Testis (tissue), 5 donors: ENCODE measurements at places on chromosomes 5 and 9. TPM values are rescaled to one million over a fixed set of nuclear protein-coding genes. Genes with fewer than 3 reads are reported as not detected.

The PRLR gene
- total RNA-seq, result 6.3 TPM

GRCh38 chr5:66704790-66705425 lies 108.7 kb downstream of the MAST4 start:
- H3K4me3 ChIP-seq, result no peak overlapping the region
- H3K4me1 ChIP-seq, result no peaks in the 10 kb centered on the region
- DNase-seq, result no peak
- no peak overlapping the region for H3K27ac ChIP-seq
- no peaks in the 10 kb centered on the region for H3K27me3 ChIP-seq
- H3K36me3 ChIP-seq, result no peaks in the 10 kb centered on the region

DNA sequence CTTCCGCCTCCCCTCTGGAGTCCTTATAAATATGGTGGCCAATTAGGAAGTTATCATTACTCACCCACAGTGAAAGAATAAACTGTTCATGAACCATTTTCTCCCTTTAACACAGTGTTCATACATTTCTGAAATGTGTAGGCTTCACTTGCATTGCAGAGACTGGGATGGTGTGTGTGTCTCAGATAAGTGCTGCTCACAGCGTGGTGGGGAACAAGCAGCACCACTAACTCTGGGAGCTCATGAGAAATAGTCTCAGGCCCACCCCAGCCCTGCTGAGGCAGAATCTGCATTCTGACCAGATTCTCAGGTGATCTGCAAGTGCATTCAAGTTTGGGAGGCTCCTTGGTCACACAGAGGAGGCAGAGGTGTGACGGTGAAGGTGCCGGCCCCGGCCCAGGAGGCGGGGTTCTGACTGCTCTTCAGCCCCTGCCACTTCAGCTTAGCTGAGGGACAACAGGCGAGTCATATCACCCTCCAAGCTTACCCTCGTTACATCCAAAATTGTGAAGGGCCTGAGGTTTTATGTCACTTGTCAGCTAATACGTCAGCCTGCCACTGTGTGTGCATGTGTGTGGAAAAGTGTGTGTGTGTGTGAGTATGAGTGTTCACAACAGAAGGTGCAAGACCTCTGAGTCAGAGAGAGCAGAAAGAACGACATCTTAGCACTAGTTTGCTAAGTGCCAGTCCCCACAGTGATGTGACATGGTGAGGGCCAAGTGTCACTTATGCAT lies 34.7 kb downstream of the DAP start:
- no peaks in the 10 kb centered on the region for H3K36me3 ChIP-seq
- no peaks in the 10 kb centered on the region for H3K27me3 ChIP-seq
- no peak for DNase-seq
- H3K4me3 ChIP-seq, result no peak overlapping the region
- H3K4me1 ChIP-seq, result no peaks in the 10 kb centered on the region

GRCh38 chr9:126155756-126156664 lies 170.6 kb upstream of the MVB12B start:
- H3K27ac ChIP-seq, result no peak overlapping the region
- no peak overlapping the region for H3K4me3 ChIP-seq
- H3K27me3 ChIP-seq, result no peaks in the 10 kb centered on the region
- H3K4me1 ChIP-seq, result peaks cover 3% of the 10 kb centered on the region
- peak; percentile 12 for DNase-seq

GRCh38 chr5:35771839-35772238 lies 84.9 kb upstream of the IL7R start:
- H3K4me1 ChIP-seq, result no peaks in the 10 kb centered on the region
- H3K27me3 ChIP-seq, result no peaks in the 10 kb centered on the region
- no peak overlapping the region for H3K27ac ChIP-seq
- H3K36me3 ChIP-seq, result no peaks in the 10 kb centered on the region
- no peak for DNase-seq
- no peak overlapping the region for H3K4me3 ChIP-seq

DNA sequence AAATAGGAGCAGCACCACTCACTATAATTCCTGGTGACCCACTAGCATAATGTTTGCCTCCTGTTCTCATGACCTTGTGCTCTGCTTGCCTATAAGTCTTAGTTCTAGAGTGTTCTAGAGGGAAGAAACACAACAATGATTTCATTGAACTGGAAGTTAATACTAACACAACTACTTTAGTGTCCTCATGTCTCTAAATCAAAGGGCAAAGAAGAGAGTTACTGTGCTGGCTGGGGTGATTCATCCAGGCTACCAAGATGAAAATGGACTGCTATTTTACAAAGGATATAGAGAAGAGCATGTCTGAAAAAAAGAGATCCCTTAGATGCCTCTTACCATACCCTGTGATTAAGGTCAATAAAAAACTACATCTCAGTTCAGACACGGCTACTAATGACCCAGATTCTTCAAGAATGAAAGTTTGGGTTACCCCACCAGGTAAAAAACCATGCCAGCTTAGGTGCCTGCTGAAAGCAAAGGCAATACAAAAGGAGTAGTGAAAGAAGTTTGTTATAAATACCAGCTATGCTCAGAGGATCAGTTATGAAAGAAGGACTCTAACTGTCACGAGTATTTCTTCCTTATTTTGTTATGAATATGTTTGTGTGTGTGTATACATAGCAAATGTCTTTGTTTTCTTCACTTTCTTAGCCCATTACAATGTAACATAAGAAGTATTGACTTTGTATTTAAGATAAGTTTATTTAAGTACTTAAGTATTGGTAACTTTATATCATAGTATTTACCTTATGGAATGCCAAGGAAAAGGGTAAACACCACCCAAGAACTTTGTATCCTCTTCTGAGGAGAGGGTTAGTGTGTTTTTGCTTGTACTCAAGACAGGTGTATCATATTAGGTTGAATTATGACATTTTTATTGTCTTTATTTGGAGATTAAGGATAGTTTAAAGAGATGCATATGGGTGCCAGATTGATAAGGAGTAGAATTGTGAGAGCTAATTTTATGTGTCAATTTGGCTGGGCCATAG lies 314.1 kb upstream of the PTGER4 start:
- H3K27me3 ChIP-seq, result no peaks in the 10 kb centered on the region
- no peak overlapping the region for H3K27ac ChIP-seq
- no peaks in the 10 kb centered on the region for H3K4me1 ChIP-seq
- H3K4me3 ChIP-seq, result no peak overlapping the region
- no peak for DNase-seq
- H3K36me3 ChIP-seq, result no peaks in the 10 kb centered on the region

DNA sequence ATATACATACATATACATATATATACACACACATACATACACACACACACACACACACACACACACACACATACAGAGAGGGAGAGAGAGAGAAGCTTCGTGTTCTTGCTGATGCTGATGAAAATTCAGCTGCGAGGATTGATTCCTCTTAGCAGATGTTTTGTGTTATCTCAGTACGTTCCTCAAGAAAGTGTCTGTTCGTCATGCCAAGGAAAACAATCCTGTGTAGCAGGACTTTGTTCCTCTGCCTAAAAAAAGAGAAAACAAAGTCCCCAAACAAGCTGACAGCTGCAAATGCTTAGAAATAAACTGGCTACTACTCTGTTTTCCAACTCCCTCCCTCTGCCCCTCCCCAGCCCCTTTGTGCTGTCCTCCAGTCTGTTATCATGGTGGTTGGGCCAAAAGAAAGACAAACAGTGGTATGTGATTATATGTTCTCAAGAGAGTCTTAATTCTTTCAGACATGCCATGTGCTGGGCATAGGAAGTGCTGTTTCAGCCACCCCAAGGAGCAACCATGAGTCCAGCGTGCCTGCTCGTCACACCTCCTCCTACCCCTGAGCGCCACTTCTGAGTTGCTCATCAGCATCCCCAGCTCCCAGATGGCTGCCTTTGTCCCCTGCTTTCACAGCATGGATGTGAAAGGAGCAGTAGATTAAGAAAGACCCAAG lies 71.5 kb upstream of the EQTN start:
- H3K4me1 ChIP-seq, result peaks cover 21% of the 10 kb centered on the region
- no peaks in the 10 kb centered on the region for H3K36me3 ChIP-seq
- H3K27ac ChIP-seq, result peak overlapping the region; percentile 60
- no peak overlapping the region for H3K4me3 ChIP-seq
- DNase-seq, result peak; percentile 48
- H3K27me3 ChIP-seq, result no peaks in the 10 kb centered on the region

GRCh38 chr9:99834474-99834873 lies 12.8 kb downstream of the NR4A3 start:
- no peaks in the 10 kb centered on the region for H3K27me3 ChIP-seq
- no peak overlapping the region for H3K27ac ChIP-seq
- DNase-seq, result no peak
- H3K4me1 ChIP-seq, result no peaks in the 10 kb centered on the region
- no peak overlapping the region for H3K4me3 ChIP-seq

DNA sequence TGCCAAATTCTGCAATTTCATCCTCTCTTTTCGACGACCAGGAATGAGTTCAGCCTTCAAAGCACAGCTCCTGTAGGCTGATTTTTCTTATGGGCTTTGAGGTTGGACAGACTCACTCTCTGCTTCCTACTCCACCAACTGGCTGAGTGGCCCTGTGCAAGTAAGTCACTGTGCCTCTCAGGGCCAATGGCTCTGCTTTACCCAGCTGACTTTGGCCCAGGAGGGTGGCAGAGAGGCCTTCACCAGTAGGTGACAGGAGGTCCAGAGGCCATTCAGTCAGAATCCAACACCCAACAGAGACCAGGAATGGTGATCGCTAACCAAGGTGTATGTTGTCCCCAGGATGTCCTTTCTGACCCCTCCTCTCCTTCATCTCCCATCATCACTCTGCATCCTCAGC lies 49.5 kb upstream of the ALDH1B1 start:
- H3K27me3 ChIP-seq, result no peaks in the 10 kb centered on the region
- H3K4me3 ChIP-seq, result no peak overlapping the region
- no peak for DNase-seq
- H3K36me3 ChIP-seq, result no peaks in the 10 kb centered on the region
- H3K4me1 ChIP-seq, result no peaks in the 10 kb centered on the region

DNA sequence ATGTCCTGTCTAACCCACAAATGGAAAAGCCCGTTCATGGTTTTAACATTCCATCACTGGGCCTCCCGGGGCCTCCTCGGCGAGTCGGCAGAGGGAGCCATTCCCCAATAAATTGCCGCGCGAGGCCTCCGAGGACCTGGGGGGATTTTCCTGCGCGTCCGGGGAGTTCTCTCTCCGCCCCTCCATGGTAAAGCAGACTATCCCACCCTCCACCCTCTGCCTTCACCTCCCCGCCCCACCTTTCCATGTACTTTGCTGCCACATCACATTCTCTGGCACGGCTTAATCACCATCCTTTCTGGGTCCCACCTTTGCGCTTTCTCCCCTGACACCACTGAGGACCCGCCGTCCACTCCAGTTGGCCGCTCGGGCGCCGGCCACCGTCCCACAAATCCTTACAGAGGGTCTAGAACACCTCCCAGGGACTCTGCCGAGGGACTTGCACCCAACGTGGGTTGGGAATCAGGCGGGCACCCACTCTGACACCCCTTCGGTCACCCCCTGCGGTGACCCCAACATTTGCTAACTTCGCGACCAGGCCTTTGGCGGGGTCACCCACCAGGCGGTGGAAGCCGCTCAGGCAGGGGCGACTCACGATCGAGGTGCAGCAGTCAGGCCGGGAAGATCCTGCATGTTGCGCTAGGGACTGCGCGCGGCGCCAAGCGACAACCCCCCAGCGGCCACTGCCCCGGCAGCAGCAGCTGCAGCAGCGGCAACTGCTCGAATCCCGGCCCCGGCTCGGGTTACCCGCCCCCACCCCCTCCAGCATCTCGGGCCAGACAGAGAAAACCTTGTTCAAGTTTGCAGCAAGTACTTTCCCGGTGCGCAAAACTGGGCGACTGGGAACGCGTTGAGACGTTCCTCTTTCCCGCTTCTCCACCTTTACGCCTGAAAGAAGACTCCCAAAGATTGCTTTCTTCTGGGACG lies at the start of gene MEGF10:
MEGF10 (plus strand) TSS at position 778 of the 927 bp plus-strand sequence. CDS start 40,513 bp downstream, outside the sequence.
- H3K27ac ChIP-seq, result no peak within 1 kb of the TSS
- peak within 1 kb of the TSS; percentile 38 for H3K4me3 ChIP-seq
- H3K36me3 ChIP-seq, result no peaks in the 10 kb centered on the region

DNA sequence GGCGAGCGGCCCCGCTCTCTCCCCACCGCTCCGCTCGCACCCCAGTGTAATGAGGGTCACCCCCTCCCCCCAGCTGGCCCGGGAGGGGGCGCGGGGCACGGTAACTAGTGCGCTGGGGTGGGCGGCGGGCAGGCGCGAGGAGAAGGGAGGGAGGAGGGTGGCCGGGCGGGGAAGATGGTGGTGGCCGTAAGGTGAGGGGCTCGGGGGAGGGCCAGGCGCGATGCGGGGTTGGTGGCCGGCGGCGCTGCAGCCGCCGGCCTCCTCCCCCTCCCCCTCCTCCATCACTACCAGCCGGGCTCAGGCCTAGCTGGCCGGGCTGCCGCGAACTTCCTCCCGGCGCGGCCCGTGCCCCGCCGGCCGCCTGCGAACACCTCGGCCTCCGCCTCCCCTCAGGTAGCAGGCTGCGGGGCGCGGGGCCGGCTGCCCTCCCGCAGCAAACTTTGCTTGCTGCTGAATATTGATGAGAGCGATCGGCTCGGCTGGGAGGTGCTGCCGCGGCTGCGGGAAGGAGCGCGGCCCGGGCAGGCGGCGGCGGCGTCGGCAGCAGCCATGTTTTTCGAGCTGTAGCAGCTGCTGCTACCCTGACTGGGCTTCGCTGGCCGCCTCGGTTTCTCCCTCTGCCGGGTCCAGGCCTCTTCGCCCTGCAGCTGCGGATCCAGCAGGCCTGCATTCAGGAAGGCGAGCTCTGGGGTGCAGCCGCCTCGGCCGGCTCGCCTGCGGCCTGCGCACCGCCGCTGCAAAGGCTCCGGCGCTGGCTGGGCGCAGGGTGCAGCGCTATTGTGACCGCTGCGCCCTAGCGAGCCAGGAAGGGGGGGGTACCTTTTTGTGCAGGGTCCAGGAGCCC lies 502 bp downstream of the NSD1 start:
- peak overlapping the region; percentile 88 for H3K27ac ChIP-seq
- H3K36me3 ChIP-seq, result no peaks in the 10 kb centered on the region
- H3K4me3 ChIP-seq, result peak overlapping the region; percentile 89
- DNase-seq, result peak; percentile 40

DNA sequence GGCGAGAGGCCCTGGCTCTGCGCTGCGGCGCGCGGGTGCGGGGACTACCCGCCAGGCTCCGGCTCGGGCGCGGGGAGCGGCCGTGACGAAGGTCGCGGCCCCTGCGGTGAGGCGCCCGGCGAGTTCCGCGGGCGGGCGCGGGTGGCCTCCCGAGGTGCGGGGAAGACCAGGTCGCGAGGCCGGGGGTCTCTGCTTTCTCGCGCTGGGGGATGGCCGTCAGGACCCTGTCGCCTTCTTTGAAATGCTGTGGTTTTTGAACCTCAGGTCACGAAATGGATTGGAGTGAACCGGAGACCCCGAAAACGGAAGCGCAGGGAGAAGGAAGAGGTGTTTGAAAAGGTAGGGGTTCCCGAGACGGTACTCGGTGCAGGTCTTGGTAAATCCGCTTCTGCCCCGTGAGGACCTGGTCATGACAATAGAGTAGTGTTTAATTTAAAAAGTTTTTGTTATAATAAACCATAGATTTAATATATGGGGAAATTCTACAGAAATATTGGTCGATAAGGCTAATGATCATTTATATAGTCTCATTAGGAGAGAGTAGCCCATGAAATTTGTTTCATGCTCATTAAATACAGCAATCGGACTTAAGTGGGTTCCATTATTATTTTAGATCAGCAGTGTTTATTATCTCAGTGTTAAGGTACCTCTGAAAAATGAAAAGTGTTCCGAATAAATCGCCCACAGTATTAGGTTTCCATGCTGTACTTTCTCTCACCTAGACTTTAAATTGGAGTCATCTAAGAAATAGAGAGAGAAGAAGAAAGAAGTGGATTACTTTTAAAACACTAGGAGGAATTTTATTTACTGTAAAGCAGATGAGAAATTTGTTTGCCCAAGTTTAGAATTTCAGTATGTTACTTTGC lies 279.0 kb downstream of the AOPEP start:
- peak overlapping the region; percentile 74 for H3K4me3 ChIP-seq
- peak; percentile 34 for DNase-seq
- H3K27ac ChIP-seq, result peak overlapping the region; percentile 93
